NAMALWA (cell line): ENCODE measurements at places on chromosomes 1 and 21.
A peak's percentile ranks its signal among the peaks of the same experiment; 100 is the strongest.

- DNase-seq: no peak
These were observed 12.2 kb downstream of the SPATA46 start for GRCh38 chr1:162364498-162364897.

DNA sequence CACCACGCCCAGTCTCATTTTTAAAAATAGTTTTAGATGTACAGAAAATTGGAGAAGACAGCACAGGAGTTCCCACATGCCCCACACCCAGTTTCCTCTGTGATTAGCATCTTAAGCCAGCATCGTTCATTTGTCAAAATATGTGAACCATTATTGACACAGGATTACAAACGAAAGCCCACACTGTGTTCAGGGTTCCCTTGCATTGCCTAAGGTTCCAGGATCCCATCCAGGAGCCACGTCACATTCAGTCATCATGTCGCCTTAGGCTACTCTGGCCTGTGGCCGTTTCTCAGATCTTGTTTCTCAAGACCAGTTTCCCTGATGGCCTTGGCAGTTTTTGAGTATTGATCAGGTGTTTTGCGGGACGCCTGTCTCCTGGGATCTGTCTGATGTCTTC, 34.7 kb upstream of the TNFRSF1B start:
- no peak for DNase-seq

GRCh38 chr1:38727684-38728584, 131.6 kb downstream of the RRAGC start:
- DNase-seq: no peak

DNA sequence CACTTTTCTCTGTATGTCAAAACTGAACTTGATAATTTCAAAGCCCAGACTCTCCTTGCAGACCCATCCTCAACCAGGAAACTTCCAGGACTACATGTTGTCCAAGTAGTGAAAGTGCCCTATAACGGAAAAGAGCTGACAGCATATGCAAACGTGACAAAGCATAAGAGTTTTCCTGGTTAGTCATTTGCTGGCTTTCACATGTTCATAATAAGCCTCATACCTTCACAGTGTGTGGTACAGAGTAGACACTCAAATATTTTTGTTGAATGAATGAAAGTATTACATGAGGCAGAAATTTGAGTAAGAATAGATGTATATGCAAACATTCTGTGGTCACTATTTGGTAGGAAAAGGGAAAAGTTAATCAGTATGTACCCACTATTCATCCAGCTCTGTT, 473.3 kb downstream of the MRPL39 start:
- DNase-seq: no peak

DNA sequence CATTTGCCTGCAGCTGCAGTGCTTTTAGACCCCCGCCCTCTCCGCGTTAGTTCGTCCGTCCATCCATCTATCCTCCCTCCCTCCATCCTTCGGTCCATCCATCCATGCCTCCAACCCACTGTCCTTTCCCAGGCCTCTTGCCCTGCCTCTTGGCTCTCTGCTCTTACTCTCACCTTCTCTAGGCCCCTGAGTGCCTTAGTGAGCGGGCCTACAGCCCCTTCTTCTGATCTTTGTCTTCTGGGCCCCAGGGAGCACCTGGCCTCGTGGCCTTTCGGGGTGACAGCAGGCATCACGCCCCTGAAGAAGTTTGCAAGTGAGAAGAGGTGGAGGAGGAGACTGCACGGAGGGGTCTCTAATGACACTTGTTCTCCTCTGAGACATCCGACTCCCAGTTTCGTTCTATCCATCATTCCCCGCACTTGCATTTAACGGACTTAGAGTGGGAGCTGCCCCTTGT, 842 bp downstream of the ATXN7L2 start:
- DNase-seq: peak; percentile 39

GRCh38 chr1:54813485-54814125, 12.5 kb upstream of the TTC22 start:
- DNase-seq: no peak

DNA sequence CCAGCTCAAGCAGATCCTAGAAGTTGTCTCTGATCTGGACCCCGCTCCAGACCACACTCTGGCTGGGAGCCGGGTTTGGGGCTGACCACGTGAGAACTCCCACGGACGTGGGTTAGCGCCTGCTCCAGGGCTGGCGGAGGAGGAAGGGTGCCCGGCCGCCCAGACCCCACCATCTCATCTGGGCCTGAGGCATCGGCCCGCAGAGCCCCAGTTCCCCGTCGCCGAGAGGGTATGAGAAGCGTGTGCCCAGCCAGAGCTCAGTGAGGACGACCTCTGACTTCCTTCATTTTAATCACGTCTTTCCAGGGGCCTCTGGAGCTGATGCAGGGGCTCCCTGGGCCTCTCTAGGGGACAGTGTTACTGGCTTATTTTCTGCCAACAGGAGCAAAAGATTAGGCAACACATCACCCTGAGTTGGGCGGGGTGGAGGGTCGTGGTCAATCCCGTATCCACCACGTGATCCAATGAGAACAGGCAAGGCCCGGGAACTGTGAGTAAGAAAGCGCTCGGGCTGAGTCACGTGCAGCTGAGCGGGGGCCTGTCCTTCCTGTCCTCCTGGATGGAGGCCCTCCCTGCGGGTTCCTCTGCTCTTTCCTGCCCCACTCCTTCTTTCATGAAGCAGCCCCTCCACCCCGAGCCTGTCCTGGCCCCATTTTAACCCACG, 81.1 kb downstream of the SIK1 start:
- DNase-seq: no peak

GRCh38 chr1:162988869-162989268, 80.3 kb upstream of the RGS4 start:
- no peak for DNase-seq

DNA sequence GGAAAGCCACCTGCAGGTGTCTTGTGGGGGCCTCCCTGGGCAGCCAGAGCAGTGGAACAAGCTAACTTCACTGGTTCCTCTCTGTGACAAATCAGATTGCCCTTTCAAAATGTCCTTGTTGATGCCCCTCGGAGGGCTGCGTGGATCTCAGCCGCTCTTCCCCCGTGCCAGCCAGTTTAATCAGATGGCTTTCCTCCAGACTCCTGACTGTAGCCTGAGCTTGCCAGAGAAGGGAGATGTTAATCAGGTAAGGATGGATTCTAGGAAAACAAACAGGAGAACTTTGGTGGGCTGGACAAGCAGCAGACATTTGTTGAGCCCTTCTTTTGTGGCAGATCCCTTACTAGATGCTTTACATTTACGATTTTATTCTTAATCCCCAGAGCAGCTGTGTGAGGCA, 88.2 kb downstream of the DMRTA2 start:
- no peak for DNase-seq
